Left ventricle myocardium superior (tissue), 1 donor: ENCODE measurements at places on chromosomes 5 and 9. TPM values are rescaled to one million over a fixed set of nuclear protein-coding genes. Genes with fewer than 3 reads are reported as not detected.

The NMUR2 gene
- total RNA-seq: 0.20 TPM

GRCh38 chr5:159531554-159532105, 201.3 kb upstream of the IL12B start:
- no peak for DNase-seq

DNA sequence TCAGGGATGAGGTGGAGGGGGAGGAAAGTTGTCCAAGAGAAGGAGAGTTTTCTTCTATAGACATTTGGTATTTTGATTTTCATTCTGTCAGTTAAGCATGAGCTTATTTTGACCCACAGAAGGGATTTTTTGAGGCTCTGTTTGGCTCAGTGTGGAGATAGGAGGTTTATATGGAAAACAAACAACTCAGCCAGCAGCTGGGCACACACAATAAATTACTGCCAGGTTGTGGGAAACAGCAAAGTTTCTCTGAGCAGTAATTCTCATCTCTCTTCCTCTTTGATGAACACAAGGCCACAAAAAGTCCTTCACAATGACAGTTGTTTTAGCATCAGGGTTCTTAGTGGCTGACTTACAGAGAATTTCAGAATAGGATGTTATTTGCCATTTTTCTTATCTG, 486.1 kb downstream of the KDM4C start:
- DNase-seq: no peak

GRCh38 chr5:180400416-180400815, 47.3 kb upstream of the GFPT2 start:
- DNase-seq: no peak

The CAMLG gene
- 17.3 TPM for total RNA-seq

The ZBTB5 gene
- total RNA-seq: 5.2 TPM

DNA sequence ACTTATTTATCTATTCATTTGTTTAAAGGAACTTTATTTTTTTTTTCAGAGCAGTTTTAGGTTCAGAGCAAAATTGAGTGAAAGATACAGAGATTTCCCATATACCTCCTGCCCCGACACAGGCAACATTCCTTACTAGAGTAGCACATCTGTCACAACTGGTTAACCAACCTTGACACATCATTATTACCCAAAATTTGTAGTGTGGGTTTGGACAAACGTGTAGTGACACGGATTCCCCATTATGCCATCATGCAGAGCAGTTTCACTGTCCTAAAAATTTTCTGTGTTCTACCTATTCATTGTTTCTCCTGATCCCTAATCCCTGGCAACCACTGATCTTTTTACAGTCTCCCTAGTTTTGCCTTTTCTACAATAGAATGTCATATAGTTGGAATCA, 57.3 kb upstream of the LHFPL2 start:
- DNase-seq: no peak

The TAF11L5 gene
- total RNA-seq: not detected

GRCh38 chr5:126416266-126416925, 6.8 kb upstream of the GRAMD2B start:
- no peak for DNase-seq

DNA sequence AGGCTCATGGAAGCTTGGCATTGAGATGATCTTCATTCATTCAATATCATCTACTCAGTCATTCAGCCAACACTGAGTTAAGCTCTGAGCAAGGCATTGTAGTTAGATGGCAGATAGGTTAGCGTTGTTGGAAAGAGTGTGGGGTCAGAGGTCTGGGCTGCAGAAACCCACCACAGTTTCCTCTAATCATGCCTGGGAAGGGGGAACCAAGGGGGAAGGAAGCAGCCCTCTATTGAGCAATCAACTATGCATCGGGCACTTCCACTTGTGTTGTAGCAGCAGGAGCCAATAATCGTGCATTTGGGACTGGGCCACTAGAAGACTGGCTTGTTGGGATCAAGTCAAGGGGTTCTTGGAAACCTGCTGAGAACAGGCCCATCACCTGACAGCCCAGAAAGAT, 139.1 kb downstream of the PIP5K1B start:
- DNase-seq: no peak

The HTR4 gene
- not detected for total RNA-seq
